Inflammatory macrophage treated with lipopolysaccharide for 1 hour (primary cell): ENCODE measurements at places on chromosomes 3 and 15.

- DNase-seq = no peak
These were observed 15.6 kb downstream of the CADM2 start for GRCh38 chr3:84974347-84974746.

DNA sequence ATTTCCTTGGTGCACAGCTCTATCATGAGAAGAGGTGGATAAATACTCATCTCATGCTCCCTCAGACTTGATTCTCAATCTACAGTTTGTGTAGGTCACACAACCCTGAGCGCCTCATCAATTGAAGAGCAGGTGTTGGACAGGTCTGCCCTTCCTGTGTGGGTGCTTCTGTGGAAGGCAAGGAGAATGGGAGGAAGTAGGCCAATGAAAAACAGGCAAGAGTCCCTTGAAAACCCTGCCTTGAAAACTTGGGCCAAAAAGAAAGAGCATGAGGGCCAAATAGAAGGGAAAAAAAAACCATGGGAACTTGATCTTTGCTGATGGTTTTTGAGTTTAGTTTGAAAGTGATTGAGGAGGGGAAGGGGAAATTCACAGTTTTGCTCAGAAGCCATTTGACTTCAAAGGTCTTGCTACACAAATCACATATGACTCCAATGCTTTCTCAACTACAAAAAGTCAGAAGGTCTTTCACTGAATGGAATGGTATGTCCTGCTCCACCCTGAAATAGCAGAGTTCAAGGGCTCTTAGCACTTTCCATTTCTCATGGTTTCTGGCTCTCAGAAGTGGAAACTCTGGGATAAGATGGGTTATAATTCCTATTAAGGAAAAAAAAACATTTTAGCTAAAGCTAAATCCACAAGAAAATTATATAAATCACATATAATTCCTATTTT is 37.2 kb upstream of the TM4SF1 start:
- DNase-seq = peak; percentile 59

DNA sequence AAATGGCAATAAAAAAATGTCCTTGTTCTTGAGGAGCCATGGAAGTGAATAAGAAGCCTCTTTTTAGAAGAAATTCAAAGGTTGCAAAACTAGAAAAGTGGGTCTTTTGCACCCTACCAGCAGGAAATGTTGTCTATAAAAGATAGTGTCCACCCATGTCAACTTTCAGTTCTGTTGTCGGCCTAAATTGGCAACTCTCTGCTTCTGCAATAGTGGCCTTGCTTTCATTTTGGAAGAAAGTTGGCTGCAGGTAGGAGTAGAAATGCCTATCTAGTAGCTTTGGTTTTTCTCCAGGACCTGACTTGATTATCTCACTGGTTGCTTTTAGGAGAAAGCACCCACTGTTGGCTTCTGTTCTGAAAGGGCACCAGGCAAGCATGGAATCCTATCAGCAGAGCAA is 85.4 kb downstream of the TMEM108 start:
- no peak for DNase-seq

GRCh38 chr15:37149146-37149545 is 48.8 kb upstream of the MEIS2 start:
- DNase-seq = no peak

GRCh38 chr3:8757551-8758518 is 11.6 kb downstream of the OXTR start:
- DNase-seq = no peak

- peak; percentile 24 for DNase-seq
These were observed 109.6 kb upstream of the TMCO5A start for GRCh38 chr15:37824717-37825382.

GRCh38 chr3:148162132-148162531 is 535.6 kb upstream of the AGTR1 start:
- DNase-seq = no peak
